ENCODE measurements at places on chromosomes 2 and 18. TPM values are rescaled to one million over a fixed set of nuclear protein-coding genes. Genes with fewer than 3 reads are reported as not detected.

FBXO41 gene
- 5.5 TPM for total RNA-seq

PARD6G gene
- 2.8 TPM for total RNA-seq

STAMBP gene
- 49.8 TPM for total RNA-seq

ADCY3 gene
- 88.7 TPM for total RNA-seq

CD207 gene
- total RNA-seq, result not detected

FAM228A gene
- not detected for total RNA-seq

MAP2 gene
- total RNA-seq, result 0.82 TPM
